ENCODE measurements at places on chromosomes 12 and 14.
A peak's percentile ranks its signal among the peaks of the same experiment; 100 is the strongest.

GRCh38 chr12:22543246-22544037 is 900 bp downstream of the C2CD5 start:
- DNase-seq: peak; percentile 87

- no peak for DNase-seq
Measured at GRCh38 chr12:6452245-6452943, 552 bp downstream of the TAPBPL start.

DNA sequence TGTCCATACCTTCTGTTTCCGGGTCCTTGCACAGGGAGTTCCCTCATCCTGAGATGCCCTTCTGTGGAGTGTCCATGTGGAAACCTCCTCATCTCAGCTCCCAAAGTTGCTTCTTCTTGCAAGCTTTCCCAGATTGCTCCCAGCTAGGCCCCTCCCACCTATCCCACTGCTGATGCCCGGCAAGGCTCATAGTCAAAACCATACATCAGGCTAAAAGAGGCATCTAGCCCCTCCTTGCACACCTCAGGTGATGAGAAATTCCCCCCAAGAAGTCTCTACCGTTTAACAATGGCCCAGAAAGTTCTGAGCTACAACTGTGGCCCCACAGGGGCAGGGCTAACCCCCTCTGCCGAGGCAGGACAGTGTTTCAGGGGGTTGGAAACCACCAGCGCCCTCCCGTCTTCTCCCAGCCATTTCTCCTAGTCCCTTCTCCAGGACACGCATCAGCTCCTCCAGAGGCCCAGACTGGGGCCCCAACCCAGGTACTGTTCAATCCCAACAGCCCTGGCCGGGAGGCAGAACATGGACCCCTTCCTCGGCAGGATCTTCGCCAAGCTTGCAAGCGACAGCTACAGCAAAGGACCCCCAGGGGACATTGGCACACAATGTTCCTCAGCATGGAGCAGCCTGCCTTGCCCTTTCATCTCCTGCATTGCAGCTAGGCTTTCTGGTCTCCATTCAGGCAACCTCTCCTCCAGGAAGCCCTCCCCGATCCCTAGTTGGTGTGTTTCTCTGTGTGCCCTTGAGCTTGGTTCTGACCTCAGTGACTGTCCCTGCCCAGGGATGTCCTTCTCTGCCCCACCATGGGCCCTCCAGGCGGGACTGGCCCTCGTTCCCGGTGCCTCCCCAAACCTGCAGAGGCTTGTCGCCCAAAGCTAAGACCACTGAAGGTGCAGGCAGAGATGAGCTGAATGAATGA is 4.5 kb upstream of the BEGAIN start:
- DNase-seq: no peak

DNA sequence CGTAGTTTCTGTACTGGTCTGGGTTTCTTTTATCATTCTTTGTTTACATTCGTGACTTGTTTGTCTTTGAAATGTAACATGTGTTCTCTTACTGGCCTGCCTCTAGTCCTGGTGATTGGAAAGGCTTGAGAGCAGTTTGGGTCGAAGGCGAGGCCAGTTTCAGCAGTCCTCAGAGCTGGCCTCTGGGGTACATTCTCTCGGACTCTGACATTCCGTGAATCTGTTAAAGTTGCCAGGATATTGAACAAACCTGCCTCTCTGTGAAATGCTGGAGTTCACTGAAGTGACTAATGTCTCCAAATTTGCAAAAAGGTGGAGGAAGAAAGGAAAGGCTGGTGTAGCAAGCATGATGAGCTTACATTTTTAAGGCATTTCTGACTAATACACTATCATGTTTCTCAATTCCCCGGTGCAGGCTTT is 1.5 kb downstream of the PLEKHA5 start:
- peak; percentile 40 for DNase-seq

DNA sequence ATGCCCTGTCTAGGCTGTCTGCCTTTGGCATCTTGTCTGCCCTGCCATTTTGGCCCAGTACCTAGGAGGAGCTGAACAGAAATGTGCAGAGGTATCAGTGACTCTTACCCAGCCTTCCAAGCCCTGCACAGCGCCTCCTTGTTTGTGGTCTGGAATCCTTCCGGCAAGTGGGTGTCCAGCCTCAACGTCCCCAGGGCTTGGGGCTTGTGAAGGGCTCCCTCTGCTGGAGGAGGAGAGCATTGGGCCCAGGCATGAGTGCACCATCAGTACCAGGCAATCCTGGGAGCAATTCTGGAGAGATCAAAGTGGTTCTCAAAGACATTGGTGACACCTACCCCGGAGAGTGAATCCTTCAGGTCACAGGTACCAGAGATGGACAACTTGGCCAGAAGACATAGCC is 2.4 kb upstream of the TCL1B start:
- DNase-seq: peak; percentile 71

- DNase-seq: no peak
Measured at GRCh38 chr12:128798571-128799341, 25.0 kb downstream of the SLC15A4 start.

- no peak for DNase-seq
Measured at GRCh38 chr14:81110186-81110585, 110.6 kb downstream of the GTF2A1 start.

DNA sequence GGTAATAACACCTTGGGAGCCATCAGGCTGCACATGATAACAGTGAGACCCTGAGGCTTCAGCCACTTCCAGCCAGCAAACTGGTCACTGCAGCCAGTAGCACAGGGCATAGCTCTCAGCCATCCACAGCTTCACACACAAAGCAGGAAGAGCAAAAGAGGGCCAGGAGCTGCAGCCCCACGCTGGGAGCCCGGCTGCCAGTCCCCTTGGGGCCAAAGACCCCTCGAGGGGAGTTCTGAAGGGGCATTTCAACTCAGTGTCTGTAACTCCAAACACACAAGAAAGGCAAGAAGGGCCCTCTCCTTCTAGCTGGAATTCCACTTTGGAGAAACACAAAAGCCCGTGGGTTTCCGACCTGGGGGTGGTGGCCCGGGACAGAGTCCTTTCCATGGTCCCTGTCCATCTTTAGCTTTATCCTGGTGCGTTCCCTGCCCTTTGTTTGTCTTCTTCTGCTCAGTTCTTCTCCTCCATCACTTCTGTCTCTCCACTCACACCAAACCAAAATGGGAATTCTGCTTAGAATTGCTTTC is 151.8 kb upstream of the FKBP4 start:
- no peak for DNase-seq

DNA sequence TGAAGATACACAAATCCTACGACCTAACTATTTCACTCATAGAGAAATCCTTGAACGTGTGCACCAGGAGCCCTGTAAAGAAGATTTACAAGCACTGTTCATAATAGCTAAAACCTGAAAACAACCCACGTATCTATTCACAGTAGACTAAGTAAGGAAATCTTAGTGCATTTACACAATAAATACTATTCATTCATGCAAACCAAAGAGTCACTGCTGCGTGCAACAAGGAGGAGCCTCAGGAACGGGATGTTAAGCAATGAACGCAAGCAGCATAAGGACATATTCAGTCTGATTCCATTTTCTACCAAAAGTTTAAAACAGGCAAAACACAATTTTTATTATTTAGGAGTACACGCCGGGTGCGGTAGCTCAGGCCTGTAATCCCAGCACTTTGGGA is 176.6 kb downstream of the TTC7B start:
- no peak for DNase-seq

DNA sequence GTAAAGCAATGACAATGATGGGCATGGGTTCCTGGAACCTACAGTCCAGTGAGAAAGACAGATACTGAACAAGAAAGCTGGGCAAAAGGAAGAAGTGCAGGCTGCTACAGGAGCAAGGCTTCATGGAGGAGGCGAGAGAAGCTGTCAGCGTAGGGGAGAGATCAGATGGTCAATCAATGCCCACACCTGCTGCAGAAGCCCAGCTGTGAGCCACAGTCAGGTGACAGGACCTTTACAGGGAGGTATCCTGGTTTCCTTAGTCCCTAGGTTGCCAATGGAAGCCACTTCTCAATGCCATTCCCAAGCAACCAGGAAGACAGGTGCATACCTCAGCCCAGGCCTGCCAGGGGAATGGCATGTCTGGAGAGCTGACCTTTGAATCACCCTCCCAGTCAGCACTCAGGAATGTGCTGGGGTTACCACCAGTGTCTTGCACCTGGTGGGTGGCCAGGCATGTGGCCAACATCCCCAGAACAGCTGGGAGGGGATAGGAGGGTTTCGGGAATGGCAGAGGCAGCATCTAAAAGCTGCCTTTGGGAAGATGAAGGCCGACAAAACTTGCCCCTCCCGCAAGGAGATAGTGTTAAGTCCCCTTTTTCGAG is 170.3 kb downstream of the TTC7B start:
- no peak for DNase-seq

GRCh38 chr12:43835656-43836474 is at the start of gene TMEM117:
TSS of gene TMEM117 (plus strand) at chr12:43836081.
- DNase-seq: peak; percentile 83

DNA sequence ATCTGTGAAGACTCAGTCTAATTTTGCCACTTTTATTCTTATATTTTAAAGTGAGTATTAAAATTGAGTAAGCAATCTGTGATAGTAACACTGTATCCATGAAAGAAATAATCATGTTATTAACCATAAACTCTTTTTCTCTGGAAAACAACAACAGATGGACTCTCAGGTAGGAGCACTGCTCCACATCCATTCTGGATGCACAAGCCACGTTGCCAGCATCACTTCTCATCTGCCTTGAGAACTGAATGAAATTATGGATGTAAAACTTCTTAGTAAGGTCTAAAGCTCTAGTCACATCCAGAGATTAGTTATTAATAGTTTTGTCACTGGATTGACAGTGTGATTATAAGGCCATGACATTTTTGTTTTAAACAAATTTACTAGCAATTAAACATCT is 489.1 kb upstream of the SYT1 start:
- DNase-seq: peak; percentile 4

DNA sequence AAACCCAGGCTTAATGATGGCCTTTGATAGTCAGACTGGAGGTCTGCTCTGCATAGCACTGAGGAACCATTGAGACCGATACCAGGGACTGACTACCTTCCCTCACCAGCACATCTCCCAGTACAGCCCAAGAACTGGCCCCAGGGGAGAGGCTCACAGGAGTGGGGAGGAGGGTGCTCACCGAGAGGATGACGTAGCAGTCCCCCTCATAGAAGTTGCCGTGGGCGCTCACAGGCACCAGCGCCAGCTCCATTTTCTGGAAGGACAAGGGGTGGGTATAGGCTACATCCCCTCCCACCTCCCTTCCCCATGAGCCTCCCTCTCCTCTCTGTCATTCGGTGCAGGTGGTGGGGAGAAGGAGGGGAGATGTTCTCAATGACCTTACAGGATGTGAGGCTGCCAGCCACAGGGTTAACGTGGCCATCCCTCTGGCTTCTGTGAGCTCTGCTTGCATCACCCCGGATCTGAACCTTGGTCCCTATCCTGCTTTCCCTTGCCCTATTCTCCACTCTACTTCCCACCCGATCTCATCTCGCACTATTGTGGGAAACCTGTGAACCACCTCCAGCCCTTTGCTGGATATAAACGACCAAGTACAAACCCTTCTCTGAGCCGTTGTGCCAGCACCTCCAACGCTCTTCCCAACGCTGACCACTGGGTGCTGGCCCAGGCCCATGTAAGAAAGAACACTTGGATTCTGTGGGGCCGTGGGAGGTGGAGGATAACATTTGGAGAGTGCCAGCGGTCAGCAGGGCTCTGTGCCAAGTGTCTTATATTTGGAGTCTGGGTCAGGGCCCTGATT is 4.4 kb downstream of the AVIL start:
- no peak for DNase-seq

DNA sequence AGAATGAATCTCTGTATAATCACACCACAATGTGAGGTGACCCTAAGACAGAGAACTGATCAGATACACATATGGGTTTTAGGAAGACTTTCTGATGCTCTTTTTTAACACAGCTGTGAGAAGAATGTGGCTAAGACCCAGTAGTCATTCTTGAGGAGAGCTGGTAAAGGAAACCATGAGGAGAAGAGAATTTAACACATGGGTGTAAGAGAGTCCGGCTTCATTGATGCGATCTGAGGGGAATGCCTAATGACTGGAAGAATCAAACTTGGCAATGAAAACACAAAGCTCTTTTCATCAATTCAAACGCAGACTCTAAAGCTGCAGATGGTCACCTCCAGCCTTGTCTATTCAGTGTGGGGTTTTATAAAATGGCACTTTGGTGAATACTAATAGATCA is 79.3 kb downstream of the FOXA1 start:
- DNase-seq: no peak

GRCh38 chr14:67853715-67854114 is 34.1 kb downstream of the RAD51B start:
- DNase-seq: no peak

GRCh38 chr12:130826151-130826801 is 12.8 kb downstream of the STX2 start:
- DNase-seq: peak; percentile 60

DNA sequence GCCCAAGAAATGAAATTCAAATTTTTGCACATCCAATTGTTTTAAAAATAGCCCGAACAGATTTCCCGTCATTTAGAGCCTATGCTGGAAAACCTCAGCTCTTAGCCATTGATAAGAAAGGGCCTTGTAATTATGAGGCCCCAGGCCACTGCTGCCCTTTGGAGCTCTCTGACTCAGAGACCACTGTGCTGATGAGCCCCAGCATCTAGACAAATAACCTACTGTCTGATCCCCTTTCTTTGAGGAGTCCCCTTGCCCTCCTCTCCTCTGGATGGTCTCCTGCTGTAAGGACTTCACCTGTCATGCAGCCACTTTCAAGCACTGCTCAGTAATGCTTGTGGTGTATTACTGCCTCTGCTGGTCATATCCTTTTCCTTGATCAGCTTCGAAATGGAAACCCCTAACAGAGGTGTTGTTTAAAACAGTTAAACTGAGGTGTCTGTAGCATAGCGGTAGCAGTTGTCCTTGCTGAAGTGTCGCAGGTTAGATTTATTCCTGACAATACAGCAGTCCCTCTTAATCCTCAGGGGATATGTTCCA is 159.9 kb upstream of the SRRM4 start:
- DNase-seq: no peak

- peak; percentile 76 for DNase-seq
Measured at GRCh38 chr12:24198936-24199671, 249.6 kb upstream of the SOX5 start.

DNA sequence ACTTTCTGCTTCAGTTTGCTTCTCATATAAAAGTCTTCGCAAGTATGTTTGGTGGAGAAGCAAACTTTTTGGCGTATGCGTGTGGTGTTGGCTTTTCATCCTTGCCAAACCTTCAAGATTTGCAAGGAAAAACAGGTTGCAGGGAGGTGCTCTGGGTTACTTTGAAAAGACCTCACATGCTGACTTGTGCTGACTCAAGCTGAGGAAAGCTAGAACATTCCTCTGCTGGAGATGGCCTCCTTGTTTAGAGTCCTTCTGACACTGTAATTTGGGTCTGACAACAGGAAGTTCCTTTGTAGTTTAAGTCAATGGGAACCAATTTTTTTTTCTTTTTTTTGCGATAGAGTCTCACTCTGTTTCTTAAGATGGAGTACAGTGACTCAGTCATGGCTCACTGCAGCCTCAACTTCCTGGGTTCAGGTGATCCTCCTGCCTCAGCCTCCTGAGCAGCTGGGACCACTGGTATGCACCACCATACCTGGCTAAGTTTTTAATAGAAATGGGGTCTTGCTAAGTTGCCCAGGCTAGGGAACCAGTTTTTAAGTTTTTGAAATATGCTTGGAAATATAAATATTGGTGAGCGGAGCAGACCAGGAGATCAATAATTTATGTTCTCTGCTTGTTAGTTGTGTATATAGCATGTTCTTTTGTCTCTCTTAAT is 2.6 kb upstream of the ACACB start:
- no peak for DNase-seq

GRCh38 chr12:24487606-24488005 is 461.3 kb downstream of the BCAT1 start:
- DNase-seq: no peak

GRCh38 chr12:32698285-32698684 is 19.2 kb downstream of the DNM1L start:
- DNase-seq: peak; percentile 82

GRCh38 chr14:93104961-93105360 is 10.8 kb downstream of the ITPK1 start:
- DNase-seq: peak; percentile 50

Measured in NCI-H69 (cell line).